ENCODE measurements at places on chromosomes 7 and 10. TPM values are rescaled to one million over a fixed set of nuclear protein-coding genes. Genes with fewer than 3 reads are reported as not detected.

Gene PRKCQ
- 0.73 TPM for total RNA-seq

- no peak for DNase-seq
These were observed 50.5 kb downstream of the STK32C start for GRCh38 chr10:132257271-132257670.

Gene KCP
- total RNA-seq: 10.6 TPM

Gene CHST3
- total RNA-seq: 14.3 TPM

Gene AOAH
- not detected for total RNA-seq

- no peak for DNase-seq
These were observed 3.8 kb upstream of the DMTF1 start for GRCh38 chr7:87148332-87148955.

Gene TCERG1L
- total RNA-seq: not detected

Gene ZNF786
- 10.9 TPM for total RNA-seq

DNA sequence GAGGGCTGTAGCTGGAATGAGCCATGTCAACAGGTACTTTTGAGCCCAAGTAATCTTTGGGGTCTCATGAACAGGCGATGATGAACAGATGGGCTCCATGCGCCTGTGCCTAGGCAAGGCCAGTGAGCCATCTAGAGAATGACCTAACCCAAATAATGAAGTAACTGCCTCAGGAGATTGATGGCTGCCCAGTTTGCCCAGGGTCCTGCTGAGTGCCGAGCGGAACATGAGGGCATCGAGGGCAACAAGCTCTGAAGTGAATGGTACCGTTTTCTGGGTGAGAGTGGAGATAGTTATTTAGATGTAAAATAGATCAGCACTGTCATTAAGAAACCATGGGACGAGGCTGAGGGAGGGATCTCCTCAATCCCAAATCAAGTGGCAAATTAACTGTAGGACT, 77.9 kb downstream of the EZH2 start:
- DNase-seq: no peak

DNA sequence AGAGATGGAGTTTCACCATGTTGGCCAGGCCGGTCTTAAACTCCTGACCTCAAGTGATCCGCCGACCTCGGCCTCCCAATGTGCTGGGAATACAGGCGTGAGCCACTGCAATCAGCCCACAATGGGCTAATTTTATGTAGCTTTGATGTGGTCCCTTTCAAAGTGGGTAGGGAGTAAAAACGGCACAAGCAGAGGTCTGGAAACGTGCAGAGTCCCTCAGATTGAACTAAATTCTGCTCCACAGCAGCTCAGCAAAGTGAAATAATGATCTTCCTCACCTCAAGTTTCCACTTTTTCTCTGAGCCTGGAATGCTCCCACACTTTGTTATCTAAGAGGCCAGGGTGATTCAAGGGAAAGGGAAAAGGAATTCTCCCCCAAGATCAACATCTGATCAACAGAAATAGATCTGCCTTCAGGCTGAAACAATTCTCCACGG, 6.1 kb downstream of the CCDC3 start:
- DNase-seq: no peak

DNA sequence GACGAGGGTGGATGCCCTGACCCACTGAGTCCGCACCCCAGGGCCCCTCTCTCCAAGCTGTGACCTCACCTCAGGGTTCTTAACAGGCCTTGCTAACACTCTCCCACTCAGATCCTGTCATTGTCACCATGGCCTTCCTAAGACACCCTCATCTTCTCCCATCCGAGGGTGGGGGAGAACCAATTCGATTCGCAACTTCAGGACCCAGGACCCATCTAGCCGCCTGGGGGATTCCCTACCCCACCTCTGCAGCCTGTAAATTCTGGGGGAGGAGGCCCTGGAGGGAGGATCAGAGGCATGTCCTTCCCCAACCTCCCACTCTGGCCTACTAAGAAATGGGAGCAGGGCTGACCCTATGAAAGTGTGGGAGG, 17.4 kb downstream of the TRIM8 start:
- no peak for DNase-seq

GRCh38 chr7:5567790-5568189, 144.2 kb upstream of the TNRC18 start:
- no peak for DNase-seq

All from Calu3 (cell line).